RPMI7951 (cell line): ENCODE measurements at places on chromosomes 6 and 20.

GRCh38 chr6:11596640-11597237 lies 59.2 kb downstream of the TMEM170B start:
- DNase-seq = no peak

DNA sequence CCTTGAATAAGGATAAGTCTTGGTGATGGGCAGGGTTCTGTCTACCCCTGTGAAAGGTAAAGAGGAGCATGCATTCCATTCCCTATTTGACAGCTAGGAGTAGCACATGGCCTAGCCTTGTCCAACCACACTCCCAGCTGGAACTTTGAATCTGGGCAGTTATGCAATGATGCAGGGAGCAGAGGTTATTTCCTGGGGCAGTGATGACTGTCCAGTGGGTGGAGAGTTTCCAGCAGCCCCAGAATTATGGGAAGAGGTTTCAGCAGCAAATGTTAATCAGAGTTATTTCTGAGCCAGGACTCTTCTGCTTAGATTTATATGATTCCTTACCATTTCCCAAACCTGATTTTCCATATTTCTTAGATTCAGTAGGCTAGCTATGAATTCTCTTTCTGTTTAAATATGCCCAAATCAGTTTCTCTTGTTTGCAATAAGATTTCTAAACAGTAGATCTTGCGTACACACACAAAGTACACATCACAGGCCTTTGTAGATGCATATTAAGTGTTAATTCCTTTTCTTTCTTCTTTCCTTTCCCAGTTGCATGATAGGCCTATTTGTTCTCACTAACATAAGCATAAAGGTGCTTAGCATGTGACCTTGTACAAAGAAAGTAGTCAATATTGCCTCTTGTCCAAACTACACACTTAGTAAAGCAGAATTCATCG lies 17.3 kb upstream of the TXLNB start:
- DNase-seq = peak; percentile 70

DNA sequence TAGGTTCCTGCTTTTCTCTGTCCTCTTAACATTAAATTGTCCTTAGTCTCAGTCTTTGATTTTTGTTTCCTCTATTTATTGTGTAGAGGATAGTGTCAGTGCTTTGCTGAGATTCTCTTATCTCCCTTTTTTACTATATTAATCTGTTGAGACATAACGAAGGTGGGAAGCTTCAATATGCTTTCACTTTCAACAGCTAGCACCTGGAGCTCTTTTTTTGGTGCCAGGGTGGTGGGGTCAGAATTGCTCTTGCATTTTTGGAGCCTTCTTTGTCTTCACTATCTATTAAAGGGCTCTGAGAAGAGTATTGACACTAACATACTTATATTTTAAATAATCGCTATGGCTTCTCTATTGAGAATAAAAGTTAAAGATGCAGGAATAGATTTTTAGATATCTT lies 97.1 kb upstream of the EPHA7 start:
- DNase-seq = no peak

DNA sequence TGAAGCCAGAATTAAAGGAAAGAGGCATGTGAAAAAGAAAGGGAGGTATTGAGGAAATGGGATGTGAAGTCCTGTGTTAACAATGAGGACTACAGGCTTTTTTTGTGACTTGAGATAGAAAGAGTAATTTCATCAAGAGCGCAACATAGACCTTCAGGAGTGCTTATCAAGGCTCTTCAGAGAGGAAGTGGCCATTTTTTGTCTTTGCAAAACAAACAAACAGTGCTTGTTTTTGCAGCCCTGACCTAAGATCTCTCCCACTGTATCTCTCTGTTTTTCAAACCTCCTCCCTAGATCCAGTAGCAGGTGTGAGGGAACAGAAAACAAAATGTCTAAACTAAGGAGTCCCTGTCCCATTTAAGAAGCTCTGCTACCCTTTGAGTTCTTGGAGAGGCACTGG lies 710.3 kb upstream of the MARCKS start:
- DNase-seq = no peak

GRCh38 chr6:30219244-30219643 lies 6.0 kb upstream of the TRIM26 start:
- peak; percentile 46 for DNase-seq

GRCh38 chr20:16615199-16615598 lies 42.0 kb upstream of the KIF16B start:
- peak; percentile 78 for DNase-seq

DNA sequence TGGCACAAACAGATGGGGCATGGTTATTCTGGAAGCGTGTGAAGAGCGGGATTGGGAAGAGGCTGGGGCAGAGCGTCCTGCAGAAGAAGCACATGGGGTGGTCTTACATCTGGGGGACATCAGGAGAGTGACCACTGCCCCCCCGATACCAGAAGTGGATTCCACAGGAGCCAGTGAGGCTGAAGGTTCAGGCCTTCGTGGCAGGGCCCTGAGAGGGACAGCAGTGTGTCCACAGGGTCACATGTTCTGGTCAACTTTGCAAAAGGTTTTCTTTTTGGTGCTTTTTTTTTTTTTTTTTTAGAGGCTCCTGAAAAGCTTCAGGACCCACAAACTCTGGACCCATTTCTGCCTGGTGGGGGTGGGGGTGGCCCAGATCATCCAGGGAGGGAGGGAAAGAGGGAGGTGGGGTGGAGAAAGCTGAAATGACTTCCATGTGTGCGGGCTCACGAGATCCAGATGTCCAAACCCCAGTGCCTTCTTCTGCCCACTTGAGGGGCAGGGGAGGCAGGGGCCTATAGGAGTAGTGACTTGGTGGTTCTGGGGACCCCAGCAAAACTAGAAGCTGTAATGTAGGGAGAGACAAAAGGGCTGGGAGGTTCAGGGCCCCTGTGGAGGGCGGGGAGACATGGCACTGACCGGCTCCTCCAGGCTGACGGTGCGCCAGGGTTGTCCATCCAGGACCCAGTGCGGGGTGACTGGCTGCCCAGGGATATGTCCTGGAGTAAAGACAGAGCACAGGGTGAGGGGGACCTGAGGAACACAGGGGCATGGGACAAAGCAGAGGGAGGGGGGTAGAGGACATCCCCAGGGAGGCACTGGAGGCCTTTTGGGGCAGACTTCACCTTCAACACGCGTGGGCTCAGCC lies 2.7 kb downstream of the ADAM33 start:
- peak; percentile 67 for DNase-seq

DNA sequence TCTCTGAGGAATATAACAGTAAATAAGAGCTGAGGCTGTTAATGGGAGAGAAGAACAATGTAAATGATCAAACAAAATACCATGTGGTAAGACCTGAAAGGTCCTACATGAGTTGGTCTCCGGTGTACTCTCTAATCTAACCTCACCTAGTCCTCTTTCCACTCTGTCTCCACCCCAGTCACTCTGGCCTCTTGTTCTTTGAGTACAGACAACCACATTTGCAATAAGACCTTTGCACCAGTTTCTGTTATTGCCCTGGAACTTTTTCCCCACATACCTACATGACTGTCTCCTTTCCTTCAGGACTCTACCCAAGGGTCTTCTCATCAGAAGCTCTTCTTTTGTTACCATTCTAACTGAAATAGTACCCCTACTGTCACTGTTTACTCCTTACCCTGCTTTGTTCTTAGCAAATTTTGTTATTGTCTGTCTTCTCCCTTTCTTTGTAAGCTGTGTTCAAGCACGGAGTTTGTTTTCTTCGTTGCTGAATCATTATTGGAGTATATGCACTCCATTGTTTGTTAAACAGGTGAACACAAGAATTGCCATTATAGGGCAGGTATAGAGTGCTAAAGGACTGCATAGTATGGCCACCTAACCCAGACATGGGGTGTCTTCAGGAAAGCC lies 37.3 kb downstream of the MAPK14 start:
- no peak for DNase-seq

- no peak for DNase-seq
Observed at GRCh38 chr20:56360908-56361205, 2.1 kb downstream of the FAM210B start.

DNA sequence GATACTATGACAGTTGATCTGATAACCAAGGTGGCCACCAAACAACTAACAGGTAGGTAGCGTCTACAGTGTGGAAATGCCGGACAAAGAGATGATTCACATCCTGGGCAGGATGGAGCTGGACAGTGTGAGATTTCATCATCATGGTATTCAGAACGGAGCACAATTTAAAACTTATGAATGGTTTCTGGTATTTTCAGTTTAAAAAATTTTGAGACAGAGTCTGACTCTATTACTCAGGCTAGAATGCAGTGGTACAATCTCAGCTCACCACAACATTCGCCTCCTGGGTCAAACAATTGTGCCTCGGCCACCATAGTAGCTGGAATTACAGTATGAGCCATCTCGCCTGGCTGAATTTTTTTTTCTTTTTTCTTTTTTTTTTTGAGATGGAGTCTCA lies 43.8 kb downstream of the CEP57L1 start:
- peak; percentile 54 for DNase-seq

DNA sequence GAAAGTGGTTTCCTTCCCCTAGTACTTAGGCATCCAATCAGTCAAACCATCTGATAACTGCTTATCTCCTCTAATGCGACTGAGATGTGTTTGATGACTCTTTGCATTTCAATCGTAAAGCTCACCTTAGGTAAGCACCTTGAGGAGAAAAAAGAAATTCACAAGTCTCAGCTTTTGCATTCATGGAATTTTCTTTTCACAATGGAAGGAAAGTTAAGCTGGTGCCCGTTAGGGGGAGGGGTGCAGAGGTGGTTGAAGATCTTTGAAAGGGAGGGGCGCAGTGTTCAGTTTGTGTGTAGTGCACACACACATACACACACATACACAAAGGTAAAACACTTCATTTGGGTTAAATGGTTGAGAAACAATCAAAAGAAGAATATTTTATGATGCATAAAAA lies 87.1 kb upstream of the SALL4 start:
- no peak for DNase-seq

GRCh38 chr6:160730911-160731310 lies 28.9 kb downstream of the PLG start:
- DNase-seq = peak; percentile 13

DNA sequence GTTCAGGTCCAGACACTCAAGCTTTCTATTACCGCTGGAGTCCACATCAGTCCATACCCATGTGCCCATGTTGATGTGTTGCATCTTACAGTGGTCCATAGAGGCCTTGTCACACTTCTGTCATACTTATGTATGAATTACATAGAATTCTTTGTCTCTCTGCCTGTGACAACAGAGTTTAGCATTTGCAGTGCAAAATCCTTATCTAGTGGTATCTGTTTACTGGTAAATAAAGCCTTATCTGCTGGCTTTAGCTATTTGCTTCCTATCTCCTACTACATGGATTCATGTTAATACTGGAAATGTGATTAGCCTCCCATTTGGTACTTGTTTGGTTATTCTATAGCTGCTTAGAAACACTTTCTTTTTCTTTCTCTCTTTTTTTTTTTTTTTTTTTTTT lies 49.8 kb downstream of the TFAP2B start:
- no peak for DNase-seq

- no peak for DNase-seq
Observed at GRCh38 chr20:46690219-46691106, 1.2 kb upstream of the TP53RK start.

DNA sequence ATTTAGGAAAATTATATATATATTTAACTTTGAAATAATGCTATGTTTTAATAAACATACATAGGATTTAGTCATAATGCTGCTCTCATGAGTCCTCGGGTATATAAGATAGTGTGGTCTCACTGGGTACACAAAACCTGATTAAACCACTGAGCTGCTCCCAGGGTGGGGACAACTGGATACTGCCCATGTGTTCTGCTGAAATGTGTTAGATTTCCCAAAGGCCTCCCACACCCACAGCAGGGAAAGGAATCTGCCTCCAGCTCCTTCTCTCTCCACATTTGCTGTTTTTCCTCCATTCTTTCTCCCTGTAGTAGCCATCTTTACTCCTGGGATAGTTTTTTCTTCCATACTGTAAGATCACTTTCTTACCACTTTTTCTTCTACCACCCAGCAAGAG lies 69.2 kb upstream of the TRAF3IP2 start:
- no peak for DNase-seq

- peak; percentile 49 for DNase-seq
Observed at GRCh38 chr6:163392533-163392932, 22.0 kb upstream of the QKI start.

- no peak for DNase-seq
Observed at GRCh38 chr20:46031014-46031569, 2.1 kb downstream of the SLC12A5 start.

- DNase-seq = peak; percentile 53
Observed at GRCh38 chr6:20402342-20403069, 827 bp downstream of the E2F3 start.

GRCh38 chr20:5136096-5136495 lies 9.3 kb downstream of the CDS2 start:
- peak; percentile 24 for DNase-seq

DNA sequence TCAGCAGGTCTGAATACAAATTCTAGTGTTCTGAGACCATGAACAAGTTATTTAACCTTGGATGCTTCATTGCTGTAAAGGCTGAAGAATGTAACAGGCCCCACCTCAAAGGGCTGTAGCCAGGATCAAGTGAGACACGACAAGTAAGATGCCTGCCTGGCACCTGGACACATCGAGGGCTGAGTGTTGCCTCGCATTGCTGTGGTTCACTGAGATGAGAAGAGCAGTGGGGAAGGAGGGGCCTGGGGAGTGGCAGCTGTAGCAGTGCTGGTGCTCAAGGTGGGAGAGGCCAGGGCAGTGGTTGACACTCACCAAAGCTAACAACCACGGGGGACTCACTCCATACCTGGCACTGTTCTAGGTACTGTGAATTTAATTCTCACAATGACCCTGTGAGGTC lies 187.8 kb downstream of the KIF16B start:
- DNase-seq = no peak

DNA sequence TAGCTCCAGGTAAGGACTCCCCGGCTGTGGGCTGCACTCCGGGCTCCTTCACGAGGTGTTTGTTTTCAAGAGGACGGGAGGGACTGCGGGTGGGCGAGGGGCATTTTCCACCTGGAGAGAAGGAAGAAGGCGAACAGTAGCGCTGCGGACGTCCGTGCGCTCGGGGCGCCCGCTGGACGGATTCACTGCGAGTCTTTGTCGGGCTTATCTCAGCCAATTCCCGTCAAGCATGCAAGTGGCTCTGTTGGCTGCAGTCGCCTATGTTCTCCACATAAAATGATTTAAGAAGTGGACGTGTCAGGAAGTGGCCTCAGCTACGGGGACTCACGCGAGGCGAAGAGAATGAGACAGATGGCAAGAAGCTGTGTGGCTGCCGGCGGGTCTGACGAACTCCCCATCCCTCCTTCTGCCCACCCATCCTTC lies 332 bp downstream of the GRIK2 start:
- peak; percentile 43 for DNase-seq

DNA sequence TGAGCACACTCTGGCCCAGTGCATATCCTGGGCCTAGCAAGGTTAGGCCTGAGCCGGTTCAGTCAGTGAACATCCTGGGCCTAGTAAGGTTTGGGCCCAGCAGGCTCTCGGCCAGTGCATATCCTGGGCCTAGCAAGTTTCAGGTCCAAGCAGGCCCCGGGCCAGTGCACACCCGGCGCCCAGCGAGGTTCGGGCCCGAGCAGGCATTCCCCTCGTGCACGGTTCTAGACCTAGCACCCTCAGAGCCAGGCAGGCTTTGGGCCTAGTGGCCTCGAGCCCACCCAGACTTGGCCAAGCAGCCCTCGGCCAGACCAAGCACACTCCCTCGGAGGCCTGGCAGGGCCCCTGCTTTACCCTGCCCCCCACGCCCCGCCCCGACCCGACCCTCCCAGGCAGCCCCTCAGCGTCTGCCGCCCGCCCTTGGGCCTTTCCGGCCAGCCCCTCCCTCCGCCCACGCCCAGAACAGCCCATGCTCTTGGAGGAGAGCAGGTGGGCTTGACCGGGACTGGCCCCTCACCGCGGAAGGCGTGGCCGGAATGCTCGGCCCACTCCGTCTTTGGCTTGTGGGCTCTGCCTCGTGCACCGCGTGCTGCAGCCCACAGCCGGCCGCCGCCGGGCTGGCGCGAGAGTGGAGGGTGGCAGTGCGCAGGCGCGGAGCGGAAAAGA lies at the start of gene CTCFL:
TSS of gene CTCFL (minus strand) at position 630 of the 666 bp plus-strand sequence. CDS start 935 bp downstream, outside the sequence.
- no peak for DNase-seq
